ENCODE measurements at places on chromosomes 2 and 18.

DNA sequence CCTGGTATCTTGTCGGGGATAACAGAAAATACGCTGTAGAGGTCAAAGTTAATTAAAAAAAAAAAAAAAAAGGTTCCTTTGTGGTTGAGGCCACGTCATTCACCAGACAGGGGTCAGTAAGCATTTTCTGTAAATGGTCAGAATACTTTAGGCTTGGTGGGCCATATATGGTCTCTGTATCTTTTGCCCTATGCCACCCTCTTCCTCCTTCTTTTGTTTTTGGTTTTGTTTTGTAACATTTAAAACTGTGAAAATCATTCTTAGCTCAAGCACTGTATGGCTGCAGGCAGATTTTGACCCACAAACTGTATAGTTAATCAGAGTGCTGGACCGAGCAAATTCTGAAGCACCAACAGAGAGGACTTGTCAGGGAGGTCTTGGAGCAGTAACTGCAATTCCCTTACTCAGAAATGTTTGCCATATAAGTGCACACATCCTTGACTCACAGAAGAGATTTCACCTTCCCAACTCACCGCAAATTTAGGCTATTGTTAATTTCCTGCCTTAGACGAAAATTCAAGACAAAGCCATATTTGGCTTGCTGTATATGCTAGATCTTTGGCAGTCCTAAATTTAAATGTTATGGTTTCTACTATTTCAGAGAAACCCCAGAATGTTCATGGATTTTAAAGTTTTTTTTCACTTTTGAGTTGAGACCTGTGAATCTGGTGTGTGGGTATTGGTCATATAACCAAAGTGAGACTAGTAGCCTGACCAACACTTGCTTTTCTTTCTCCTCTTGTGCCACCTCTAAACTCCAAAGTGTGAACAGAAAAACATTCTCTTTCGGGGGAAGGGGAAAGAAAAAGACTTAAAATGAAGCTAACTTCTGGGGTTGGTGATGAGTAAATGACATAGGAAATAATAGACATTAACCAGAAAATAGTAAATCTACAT is 65.4 kb downstream of the DOCK10 start:
- DNase-seq = no peak

DNA sequence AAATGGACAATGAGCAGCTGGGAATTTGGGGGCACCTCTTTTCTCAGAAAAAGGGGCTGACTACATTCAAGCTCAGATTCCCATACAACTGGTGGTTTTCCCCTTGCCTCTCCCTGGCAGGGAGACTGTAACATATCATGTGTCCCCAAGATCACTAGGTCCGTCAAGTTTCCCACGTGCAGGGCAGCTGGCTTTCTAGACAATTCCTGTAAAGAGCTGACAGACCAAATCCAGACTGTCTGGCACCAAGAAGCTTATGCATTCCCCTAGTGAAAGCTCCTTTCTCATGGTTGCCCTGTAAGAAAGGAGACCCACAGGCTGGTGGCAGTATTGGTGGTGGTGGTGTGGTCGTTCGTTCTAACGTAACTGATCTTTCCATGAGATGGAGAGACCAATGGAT is 48.8 kb downstream of the THUMPD2 start:
- DNase-seq = no peak

DNA sequence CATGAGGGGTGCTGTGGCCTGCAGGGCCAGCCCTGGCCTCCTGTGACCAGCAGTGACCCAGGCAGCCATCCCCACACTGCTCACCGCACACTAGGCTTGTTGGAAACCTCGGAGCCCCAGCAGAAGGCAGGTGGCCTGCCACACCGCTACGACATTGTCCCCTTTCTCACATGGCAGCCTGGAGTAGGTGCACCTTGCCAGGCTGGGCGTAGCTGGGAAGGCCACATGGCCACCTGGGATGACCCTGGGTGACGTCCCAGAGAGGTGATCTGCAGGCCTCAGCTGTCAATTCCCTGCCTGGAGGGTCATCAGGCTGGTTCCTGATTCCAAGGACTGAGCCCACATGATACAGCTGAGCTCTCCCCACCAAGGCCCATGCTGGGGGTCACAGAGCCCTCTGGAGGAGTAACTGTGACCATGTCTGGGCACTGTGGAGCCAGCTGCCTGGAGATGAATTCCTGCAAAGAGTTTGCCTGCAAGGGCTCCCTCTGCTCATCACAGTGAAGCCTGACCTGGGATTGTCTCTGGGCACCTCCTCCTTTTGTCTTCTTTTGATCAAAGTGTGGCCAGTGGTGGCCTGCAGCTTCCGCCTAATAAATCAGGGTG is 119.6 kb upstream of the OTOS start:
- DNase-seq = no peak

GRCh38 chr2:119495948-119496347 is 28.3 kb downstream of the SCTR start:
- DNase-seq = no peak

DNA sequence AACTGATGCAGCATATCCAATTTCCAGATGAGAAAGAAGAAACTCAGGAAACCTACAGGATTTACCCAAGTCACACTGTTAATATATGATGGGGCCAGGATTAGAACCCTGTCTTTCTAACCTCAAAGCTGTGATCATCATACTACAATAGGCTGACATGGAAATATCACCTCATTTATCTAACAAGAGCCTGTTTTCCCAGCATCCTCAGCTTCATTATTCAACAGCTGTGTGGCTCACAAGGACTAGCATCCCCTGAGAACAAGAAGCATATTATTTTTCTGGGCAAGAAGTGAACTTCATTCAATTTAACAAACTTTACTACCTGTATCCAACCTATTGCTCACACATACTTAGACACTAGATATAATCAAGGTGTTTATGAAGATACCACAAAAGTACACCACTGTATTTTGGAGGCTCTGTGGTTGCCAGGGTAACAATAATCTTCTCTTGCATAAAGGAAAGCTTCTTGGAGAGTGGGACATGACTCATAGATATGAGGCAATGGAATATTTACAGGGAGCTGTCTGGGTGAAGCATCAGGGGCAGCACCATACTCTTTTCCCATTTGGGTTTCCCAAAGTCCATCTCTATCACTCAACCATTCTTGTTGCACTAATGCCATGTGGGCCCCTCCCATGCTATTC is 218.2 kb downstream of the RAD51AP2 start:
- DNase-seq = no peak

DNA sequence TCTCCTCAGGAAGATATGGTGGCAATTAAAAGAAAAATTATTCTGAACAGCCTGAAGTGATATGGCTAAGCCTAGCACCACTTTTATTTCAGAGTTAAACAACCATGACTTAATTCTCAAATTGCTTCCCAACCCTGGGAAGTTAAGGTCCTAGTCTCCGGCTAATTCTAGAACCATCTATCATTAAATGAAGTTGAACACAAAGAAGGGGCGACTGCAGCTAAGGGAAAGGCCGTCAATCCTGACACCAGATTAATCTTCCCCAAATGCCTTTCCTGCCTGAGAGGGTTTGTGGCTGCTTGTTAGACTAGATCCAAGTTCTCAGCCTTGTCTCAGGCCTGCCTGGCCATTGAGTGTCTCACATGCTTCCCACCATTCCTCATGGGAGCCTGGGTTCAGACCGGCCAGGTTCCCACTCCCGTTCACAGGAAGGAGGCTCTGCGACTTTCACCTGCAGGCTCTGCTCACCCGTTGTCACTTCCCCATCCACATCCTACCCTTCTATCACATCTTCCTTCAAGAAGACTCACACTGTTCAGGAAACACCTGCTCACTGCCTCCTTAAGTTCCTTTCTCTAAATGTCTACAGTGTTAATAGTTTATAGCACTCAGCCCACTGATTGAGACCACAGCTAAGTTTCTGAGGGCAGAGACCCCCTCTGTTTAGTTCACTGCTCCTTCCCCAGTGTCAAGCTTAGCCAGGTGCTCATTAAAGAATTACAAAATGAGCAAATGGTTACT is 282.9 kb upstream of the REV1 start:
- DNase-seq = no peak

DNA sequence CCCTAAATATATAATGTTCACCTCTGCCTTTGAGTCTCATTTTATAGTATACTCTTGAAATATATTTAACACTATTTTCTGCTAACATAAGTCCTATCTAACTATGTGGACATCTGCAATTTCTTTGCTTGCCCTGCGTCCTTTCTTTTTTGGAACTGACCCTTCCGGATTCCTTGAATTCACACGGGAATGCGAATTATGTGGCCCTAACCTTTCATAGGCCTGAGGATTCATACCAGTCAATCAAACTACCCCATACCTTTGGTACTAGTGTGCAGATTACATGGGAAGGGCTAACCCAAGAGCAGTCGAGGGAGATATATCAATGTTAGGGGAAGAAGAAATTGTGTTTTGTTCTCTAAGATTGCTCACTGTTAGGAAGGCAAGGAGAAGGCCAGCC is 56.4 kb downstream of the NRXN1 start:
- no peak for DNase-seq

DNA sequence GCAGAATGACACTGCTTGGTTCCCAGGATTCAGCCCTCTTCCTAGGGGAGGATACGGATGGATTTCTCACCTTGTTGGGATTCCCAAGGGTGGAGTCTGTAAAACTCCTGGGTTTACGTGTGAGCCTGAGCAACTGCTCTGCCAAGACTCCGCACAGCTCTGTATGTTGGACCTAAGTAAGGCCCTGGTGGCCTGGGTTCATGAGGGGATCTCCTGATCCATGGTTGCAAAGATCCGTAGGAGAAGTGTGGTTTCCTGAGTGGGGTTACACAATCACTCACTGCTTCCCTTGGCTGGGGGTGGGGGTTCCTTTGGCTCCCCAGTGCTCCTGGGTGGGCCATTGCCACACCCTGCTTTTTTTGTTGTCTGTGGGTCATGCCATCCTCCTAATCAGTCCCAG is 37.7 kb downstream of the ANKRD12 start:
- DNase-seq = no peak

- no peak for DNase-seq
Observed at GRCh38 chr2:71962911-71963694, 184.6 kb downstream of the CYP26B1 start.

DNA sequence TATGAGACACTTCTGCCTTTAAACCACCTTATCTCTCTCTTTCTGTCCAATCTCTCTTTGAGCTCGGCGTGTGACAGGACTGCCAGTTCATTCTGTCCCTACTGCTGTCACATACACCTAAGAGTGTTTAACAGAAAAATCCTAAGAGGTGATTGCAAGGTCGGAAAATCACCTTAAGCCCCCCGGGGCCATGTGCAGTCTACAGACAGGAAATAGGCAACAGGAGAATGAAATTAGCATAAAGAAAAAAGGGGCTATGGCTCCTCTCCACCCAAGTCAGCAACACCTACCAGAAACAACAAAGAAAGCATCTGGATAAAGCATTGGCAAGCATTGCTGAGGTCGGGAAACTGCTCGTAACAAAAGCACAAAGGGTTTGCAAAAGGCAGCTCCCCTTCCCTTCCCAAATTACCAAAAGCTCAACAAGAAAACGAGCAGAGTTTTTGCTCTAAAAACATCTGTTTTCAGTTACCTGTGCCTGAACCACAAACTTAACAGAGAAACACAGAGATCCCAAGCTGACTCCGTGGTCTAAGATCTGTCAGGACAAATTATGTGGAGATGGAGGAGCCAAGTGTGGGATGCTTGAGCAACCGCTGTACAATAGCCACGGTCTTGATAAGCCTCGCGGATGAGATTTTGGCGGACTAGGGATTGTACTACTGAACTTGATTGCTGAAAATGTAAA is 30.4 kb downstream of the ANKRD44 start:
- no peak for DNase-seq

DNA sequence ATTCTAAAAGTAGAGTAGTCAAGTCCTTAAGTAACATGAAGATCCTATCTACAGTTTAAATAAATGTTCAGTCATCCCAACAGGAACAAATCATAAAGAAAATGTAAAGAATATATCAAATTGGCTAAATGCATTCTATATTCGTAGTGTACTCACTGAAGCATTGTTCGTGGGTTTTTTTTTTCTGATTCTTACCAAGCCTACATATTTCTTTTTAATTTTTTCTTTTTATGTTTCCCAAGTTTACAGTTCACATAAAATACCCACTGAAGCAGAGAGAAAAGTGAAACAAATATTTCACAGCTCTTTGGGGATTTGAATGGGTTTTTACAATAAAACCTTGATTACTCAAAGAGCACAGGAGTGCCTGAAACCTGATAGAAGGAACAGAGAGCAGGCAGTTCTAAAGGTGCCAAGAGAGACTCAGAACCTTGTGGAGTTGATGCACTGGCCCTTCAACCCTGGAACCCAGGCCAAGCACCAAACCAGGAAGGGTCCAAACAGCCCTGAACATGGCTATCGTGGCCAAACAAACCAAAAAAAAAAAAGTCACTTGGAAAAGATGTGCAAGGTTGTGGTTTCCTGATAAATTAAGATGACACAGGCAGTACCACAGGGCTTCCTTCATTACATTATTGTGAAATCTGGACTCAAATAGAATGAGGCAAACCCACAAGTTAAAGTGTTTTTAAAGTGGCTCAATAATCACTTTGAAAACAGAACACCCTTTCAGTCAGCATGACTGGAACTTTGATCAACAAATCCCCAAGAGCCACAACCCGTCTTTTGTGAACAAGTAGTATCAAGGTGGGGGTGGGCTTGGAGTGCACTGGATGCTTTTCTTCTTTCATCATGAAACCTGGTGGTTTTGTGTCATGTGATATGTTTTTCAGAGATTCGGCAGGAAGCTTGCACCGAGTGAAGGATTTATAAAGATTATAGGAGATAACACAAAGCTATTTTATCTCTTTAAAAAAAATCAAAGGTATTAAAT is 245.0 kb upstream of the FN1 start:
- DNase-seq = peak; percentile 44

DNA sequence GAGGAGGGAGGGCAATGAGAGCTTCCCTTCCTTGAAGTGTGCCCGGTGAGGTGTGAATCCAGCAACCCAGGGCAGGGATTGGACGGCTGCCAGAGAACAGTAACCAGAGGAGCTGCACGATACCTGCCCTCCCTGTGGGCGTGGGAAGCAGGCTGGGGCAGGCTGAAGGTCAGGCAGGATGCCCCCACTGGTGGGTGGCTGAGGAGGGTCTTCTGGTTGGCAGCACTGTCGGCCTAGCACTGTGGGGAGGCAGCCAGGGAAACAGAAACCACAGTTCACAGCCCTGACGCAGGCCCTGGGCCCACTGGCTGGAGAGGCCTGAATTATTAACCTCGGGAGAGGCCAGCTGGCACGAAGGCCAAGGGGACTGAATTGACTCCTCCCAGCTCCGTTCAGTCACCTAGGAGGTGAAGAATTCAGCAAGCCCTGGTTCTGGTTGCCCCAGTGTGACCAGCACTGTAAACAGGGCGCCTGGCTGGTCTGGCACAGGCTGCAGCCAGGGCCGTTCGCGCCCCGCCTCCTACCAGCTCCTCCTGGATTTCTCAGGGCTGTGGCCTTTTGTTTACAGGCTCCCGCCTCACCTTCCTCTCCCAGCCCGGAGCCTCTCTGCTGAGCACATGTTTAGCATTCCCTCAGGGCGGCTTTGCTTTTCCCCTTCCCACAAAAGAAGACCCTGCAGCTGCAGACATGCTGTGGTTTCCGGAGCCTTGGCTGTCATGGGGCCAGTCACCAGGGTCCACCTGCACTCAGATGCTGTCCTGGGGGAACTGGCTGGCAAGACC is 97.8 kb downstream of the B3GNT2 start:
- DNase-seq = no peak

- DNase-seq = no peak
Observed at GRCh38 chr2:225458431-225459117, 59.1 kb downstream of the NYAP2 start.

Measured in activated CD4-positive, alpha-beta T cell treated with anti-CD3 and anti-CD28 coated beads, Interleukin-2, Interleukin-4, amounts not matched to agents 100 ng/mL and 50 ng/mL, durations not matched to agents 16 hours and 8 hours (primary cell).